NCI-H1105 treated with DMSO at 0.1 percent for 48 hours (cell line): ENCODE measurements at places on chromosomes 6 and 20.
A peak's percentile ranks its signal among the peaks of the same experiment; 100 is the strongest.

DNA sequence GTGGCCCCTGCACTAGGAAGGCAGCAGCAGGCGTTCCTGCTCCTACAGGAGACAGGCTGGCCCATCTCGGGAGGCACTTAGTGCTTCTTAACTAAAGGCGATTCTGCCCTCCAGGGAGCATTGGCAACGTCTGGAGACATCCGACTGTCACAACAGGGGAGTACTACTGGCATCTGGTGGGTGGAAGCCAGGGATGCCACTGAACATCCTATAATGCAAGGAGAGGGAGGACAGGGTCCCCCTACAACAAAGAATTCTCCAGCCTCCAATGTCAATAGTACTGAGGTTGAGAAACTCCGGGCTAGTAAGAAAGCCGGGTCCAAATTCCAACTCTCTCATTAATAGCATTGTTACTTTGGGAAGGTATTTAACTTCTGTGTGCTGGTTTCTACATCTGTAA, 119.4 kb upstream of the ARMC2 start:
- no peak for DNase-seq

DNA sequence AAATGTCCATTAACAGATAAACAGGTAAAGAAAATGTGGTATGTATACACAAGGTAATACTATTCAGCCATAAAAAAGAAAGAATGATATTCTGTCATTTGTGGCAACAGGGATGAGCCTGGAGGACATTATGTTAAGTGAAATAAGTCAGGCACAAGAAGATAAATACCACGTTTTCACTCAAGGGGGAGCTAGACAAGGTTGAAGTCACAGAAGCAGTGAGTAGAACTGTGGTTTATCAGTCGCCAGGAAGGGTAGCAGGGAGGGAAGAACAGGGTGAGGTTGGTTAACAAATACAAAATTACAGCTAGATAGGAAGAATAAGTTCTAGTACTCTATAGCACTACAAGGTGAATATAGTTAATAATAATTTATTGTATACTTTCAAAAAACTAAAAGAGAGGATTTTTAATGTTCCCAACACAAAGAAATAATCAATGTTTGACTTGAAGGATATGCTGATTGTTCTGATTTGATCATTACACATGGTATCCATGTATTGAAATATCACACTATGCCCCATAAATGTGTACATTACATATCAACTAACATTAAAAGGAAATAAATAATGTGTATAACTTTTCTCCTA, 21.1 kb downstream of the RTN4IP1 start:
- peak; percentile 55 for DNase-seq

GRCh38 chr20:52219441-52219840, 27.9 kb upstream of the ZFP64 start:
- DNase-seq = no peak

DNA sequence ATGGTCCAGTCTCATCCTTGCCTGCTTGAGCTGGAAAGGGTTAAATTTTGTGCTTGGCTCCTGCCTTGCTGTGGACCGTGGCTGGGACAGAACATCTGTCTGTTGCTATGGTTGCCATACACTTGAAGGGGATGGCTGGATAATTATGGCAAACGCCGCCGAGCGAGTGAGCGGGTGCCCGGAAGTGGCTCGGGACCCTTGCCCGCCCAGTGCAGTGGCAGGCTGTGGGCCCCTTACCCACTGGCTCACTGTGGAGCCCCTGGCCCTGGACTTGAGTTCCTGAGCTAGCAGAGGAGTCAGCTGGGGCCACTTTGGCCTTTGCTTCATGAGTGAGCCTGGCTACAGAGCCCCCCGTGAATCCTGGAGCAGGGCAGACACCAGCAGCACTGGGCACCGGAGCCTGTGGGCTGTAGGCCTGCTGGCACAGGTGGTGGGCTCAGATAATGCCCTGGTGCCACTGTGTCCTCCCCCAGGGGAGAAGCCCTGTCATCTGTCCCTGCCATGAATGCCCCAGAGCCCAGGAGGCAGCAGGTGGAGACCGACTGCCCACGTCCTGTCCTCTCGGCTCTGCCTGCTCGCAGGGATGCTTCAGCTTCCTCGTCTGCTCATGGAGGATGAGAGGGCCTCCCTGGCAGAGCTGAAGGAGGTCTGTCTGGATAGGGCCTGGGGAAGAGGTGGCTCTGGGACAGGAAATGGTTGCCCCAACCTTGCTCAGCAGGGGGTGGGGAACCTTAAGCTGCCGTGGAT, 25.5 kb upstream of the NOL4L start:
- peak; percentile 63 for DNase-seq

DNA sequence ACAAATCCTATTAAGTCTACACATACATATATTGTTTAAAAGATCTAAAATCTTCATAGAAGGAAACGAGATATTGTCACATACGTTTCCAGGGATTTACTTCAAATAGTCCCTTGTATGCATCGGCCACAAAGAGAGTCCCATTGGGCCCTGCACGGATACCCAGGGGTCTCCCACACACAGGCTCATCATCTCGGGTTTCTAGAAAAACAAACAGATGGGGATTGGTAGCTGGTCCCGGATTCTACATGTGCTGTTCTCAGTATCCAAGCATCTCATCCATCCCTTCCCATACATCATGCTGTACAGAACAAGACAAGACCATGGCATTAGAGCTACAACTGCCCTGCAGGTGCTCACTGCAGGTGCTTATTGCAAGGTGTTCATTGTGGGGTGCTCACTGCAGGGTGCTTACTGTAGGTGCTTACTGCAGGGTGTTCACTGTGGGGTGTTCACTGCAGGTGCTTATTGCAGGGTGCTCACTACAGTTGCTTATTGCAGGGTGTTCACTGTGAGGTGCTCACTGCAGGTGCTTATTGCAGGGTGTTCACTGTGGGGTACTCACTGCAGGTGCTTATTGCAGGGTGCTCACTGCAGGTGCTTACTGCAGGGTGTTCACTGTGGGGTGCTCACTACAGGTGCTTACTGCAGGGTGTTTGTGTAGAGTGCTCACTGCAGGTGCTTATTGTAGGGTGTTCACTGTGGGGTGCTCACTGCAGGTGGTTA, 21.0 kb downstream of the APMAP start:
- no peak for DNase-seq

- DNase-seq = no peak
These were observed 171.9 kb upstream of the SULF2 start for GRCh38 chr20:47957135-47957534.
